ENCODE measurements at places on chromosomes 12 and 14. TPM values are rescaled to one million over a fixed set of nuclear protein-coding genes. Genes with fewer than 3 reads are reported as not detected.

RNASE7 gene
- total RNA-seq, result not detected

NANOG gene
- not detected for total RNA-seq

C12orf54 gene
- not detected for total RNA-seq

MAPK1IP1L gene
- 26.2 TPM for total RNA-seq

KRT5 gene
- total RNA-seq, result 0.52 TPM

OR6C2 gene
- total RNA-seq, result not detected

DHRS2 gene
- not detected for total RNA-seq

P2RX7 gene
- total RNA-seq, result 1.3 TPM

GALNT16 gene
- total RNA-seq, result 1.7 TPM

LBHD2 gene
- total RNA-seq, result not detected

SLCO1C1 gene
- 2.0 TPM for total RNA-seq

KIF5A gene
- 2.1 TPM for total RNA-seq

KCNK10 gene
- total RNA-seq, result not detected

RAPGEF3 gene
- total RNA-seq, result 3.9 TPM

LMNTD1 gene
- total RNA-seq, result 0.63 TPM

CLMN gene
- 1.6 TPM for total RNA-seq

EML5 gene
- 0.13 TPM for total RNA-seq

BHLHE41 gene
- 6.1 TPM for total RNA-seq

IAPP gene
- 0.10 TPM for total RNA-seq

SYNDIG1L gene
- total RNA-seq, result under 0.01 TPM

UNG gene
- 17.2 TPM for total RNA-seq

RD3L gene
- not detected for total RNA-seq

RNASE1 gene
- total RNA-seq, result 1.6 TPM

HOXC9 gene
- 0.40 TPM for total RNA-seq

LGMN gene
- 104 TPM for total RNA-seq

TMEM30B gene
- 0.86 TPM for total RNA-seq

SLC25A47 gene
- total RNA-seq, result 0.07 TPM

BEGAIN gene
- total RNA-seq, result 0.78 TPM

WIF1 gene
- not detected for total RNA-seq

NAB2 gene
- 51.8 TPM for total RNA-seq

PEX5 gene
- total RNA-seq, result 30.8 TPM

FAM181A gene
- total RNA-seq, result not detected

NFATC4 gene
- total RNA-seq, result 76.4 TPM

ADAM21 gene
- 0.86 TPM for total RNA-seq

CCDC63 gene
- total RNA-seq, result not detected

GARIN6 gene
- total RNA-seq, result not detected

SMIM41 gene
- total RNA-seq, result 0.07 TPM

ANKRD9 gene
- total RNA-seq, result 36.8 TPM

DPPA3 gene
- total RNA-seq, result not detected

SOCS2 gene
- 46.5 TPM for total RNA-seq

CHURC1 gene
- total RNA-seq, result 54.7 TPM

REM2 gene
- 0.13 TPM for total RNA-seq

TSHR gene
- not detected for total RNA-seq

OR10G3 gene
- not detected for total RNA-seq

TRHDE gene
- total RNA-seq, result 1.6 TPM

KCNMB4 gene
- 1.6 TPM for total RNA-seq

GXYLT1 gene
- total RNA-seq, result 11.7 TPM

CLEC4A gene
- total RNA-seq, result 0.07 TPM

MEG3 gene
- 396 TPM for total RNA-seq

NEUROD4 gene
- not detected for total RNA-seq

PPFIA2 gene
- 2.6 TPM for total RNA-seq

Data from smooth muscle cell of the pulmonary artery (primary cell).